T-cell (primary cell): ENCODE measurements at places on chromosomes 2 and 18.

GRCh38 chr2:72579591-72580180 lies 246.1 kb downstream of the EXOC6B start:
- no peak overlapping the region for H3K27ac ChIP-seq
- H3K27me3 ChIP-seq, result no peaks in the 10 kb centered on the region

DNA sequence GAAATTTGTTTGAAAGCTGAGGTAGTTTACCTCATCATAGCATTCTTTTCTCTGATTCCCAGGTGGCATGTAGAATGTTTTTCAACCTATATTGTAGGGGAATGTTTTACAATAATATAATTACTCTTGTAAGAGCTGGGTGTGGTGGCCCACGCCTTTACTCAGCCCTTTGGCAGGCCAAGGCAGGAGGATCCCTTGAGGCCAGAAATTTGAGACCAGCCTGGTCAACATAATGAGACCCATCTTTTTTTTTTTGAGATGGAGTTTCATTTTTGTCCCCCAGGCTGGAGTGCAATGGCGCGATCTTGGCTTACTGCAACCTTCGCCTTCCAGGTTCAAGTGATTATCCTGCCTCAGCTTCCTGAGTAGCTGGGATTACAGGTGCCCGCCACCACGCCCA lies 3.6 kb downstream of the USP39 start:
- H3K4me3 ChIP-seq, result no peak overlapping the region
- H3K27ac ChIP-seq, result no peak overlapping the region
- no peak for DNase-seq
- H3K4me1 ChIP-seq, result peaks cover 30% of the 10 kb centered on the region
- H3K27me3 ChIP-seq, result no peaks in the 10 kb centered on the region

- no peak for DNase-seq
- H3K27me3 ChIP-seq, result no peaks in the 10 kb centered on the region
These were observed 156.6 kb downstream of the DOK6 start for GRCh38 chr18:69557282-69557681.

DNA sequence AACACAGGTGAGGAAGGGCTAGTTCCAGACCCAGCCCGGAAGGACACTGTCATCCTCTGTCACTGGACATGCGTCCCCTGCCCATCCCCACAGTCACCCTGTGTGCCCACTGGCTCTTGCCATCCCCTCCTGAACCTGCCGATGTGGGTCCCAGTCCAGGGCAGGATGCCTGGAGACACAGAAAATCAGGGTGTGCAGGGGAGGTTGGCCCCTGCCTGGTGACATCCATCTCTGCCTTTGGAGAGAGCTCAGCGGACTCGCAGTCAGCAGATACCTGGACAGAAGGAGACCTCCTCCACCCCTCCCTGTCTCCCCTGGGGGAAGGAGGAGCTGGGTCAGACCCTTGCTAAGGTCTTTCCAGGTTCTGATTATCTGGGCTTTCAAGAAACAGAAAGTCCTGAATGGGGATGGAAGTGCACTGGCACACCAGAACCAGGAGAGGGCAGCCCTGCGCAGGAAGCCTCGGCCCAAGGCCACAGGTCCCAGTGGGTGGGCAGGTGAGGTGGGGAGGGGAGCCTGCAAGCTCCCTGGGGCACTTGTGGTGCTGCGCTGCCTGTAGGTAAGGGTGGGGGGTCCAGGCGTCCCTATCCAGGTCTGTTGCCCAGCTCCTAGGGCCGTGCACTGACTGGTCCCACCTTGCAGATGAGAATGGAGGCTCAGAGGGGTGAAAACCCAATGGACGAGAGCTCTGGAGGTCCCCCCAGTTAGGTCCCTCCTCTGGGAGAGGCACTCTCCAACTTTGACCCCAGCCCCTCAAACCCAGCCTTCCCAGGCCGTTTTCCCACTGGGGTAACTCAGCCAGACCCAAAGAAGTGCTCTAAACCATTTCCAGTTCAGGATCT lies 9.7 kb upstream of the OTOS start:
- H3K4me3 ChIP-seq, result no peak overlapping the region
- no peak for DNase-seq
- H3K4me1 ChIP-seq, result peaks cover 3% of the 10 kb centered on the region
- H3K27me3 ChIP-seq, result peaks cover 49% of the 10 kb centered on the region

DNA sequence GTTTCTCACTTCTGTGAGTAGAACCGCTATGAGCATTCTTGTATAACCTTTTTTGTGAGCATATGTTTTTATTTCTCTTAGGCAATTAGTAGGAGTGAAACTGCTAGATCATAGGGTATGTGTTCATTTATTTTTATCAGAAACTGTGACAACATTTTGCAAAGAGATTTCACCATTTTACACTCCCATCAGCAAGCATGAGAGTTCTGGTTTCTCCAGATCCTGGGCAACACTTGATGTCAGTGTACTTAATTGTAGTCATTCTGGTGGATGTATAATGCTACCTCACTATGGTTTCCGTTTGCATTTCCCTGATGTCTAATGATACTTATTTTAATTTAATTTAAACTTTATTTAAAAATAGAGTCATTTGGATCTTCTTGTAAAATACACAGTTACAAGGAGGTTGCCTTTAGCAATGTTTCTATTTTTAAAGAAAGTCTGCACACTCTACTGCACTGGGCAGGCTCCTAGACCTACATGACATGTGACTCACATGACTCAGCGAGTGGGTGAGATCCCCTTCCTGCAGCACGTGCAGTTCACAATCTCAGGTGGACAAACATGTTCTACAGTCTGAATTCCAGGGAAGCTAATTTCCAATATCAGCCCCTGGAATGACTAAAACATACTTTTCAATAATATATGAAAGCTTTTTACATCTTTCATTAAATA lies 127.0 kb upstream of the BCL2L11 start:
- no peaks in the 10 kb centered on the region for H3K36me3 ChIP-seq
- H3K27me3 ChIP-seq, result no peaks in the 10 kb centered on the region
- no peak overlapping the region for H3K4me3 ChIP-seq
- H3K4me1 ChIP-seq, result peaks cover 16% of the 10 kb centered on the region
- no peak overlapping the region for H3K27ac ChIP-seq

DNA sequence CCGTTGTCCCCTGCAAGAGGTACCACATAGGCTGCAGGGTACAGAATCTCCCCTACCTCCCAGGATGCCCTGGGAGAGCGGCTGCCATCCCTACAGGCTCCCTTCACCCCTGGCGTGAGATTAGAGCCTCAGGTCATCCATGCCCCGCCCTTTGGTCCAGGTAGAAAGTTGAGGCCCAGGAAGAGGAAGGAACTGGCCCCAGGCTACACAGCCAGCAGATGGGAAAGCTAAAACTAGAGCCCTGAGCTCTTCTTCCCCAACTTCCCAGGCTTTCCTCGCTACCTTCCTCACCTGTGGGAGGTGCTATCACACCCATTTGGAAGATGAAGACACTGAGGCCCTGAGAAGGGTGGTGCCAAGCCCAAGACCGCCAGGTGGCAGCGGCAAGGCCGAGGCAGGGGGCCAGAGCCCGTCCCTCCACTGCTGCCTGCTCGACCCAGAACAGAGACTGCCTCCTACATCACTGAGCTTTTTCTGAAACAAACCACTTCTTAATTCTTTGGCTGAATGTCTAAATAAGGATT lies 25.8 kb downstream of the CIB4 start:
- H3K27me3 ChIP-seq, result no peaks in the 10 kb centered on the region
- peaks cover 9% of the 10 kb centered on the region for H3K4me1 ChIP-seq
- H3K4me3 ChIP-seq, result no peak overlapping the region
- H3K27ac ChIP-seq, result no peak overlapping the region
- DNase-seq, result no peak

GRCh38 chr2:100425107-100425506 lies 7.6 kb upstream of the CHST10 start:
- H3K36me3 ChIP-seq, result no peaks in the 10 kb centered on the region
- no peak overlapping the region for H3K27ac ChIP-seq
- DNase-seq, result no peak
- H3K4me3 ChIP-seq, result no peak overlapping the region
- H3K27me3 ChIP-seq, result no peaks in the 10 kb centered on the region

- DNase-seq, result no peak
- no peak overlapping the region for H3K27ac ChIP-seq
- H3K36me3 ChIP-seq, result no peaks in the 10 kb centered on the region
- H3K4me1 ChIP-seq, result no peaks in the 10 kb centered on the region
- no peaks in the 10 kb centered on the region for H3K27me3 ChIP-seq
These were observed 30.4 kb downstream of the ADAM17 start for GRCh38 chr2:9525266-9525665.

DNA sequence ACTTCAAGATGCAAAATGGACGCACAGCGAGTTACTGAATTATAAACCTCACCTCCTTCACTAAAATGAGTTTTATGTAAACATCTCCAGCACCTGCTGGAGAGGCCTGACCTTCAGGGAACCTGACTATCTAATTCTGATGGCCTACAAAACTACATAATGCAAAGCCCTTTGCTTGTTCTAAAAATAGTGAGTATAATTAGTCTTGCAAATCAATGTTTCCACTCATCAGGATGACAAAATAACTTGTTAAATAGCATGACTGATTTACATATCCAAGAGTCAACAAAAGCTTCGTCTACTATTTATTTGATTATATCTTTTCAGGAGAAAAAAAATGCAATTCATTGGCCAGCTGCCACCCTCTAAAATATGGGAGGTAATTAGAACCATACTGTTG lies 326.3 kb upstream of the MC4R start:
- H3K4me1 ChIP-seq, result no peaks in the 10 kb centered on the region
- no peak overlapping the region for H3K4me3 ChIP-seq
- H3K36me3 ChIP-seq, result no peaks in the 10 kb centered on the region
- no peak for DNase-seq
- no peak overlapping the region for H3K27ac ChIP-seq
- no peaks in the 10 kb centered on the region for H3K27me3 ChIP-seq
